Activated T-helper 1 cell treated with anti-CD3 and anti-CD28 coated beads, Interleukin-12 subunit alpha, Interleukin-12 subunit beta, Interleukin-2, Interleukin-4 antibody, amounts not matched to agents 30 ng/mL and 10 ng/mL and 1 ng/mL, durations not matched to agents 14 hours and 24 hours and 36 hours (primary cell): ENCODE measurements at places on chromosomes 5 and 9. TPM values are rescaled to one million over a fixed set of nuclear protein-coding genes. Genes with fewer than 3 reads are reported as not detected.

- no peak for DNase-seq
Observed at GRCh38 chr9:126668058-126668457, 54.3 kb downstream of the LMX1B start.

DNA sequence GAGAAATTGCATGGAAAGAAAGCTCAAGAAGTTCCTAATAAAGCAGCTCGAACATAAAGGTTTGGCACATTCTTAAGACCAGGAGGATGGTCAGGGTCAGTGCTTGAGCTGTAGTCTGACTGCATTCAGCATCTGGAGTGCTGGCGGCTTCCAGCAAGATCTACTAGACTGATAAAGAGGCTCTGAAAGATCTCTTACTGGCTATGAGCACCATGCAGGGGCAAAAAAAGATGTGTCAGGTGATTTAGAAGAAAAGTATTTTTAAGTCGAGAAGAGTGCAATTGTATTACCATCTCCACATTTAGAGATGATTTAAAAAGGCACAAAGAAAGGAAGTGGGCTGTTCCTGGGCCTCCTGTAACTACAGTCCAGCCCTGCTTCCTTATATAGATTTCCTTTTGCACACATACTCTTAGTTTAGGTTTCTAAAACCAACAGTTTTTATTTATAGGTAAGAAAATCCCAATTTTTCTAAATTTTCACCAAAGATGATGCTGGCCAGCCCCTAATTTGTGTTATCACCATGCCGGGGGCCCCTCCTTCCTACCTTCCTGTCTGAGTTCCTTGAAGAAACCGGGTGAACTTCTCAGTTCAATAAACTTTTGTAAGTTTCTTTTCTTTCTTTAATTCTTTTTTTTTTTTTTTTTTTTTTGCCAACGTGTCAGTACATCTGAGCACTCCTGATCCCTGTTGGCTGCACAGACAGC lies 65.9 kb upstream of the PLPP1 start:
- no peak for DNase-seq

GRCh38 chr5:51411921-51412325 lies 28.7 kb downstream of the ISL1 start:
- DNase-seq = no peak

- DNase-seq = peak; percentile 69
Observed at GRCh38 chr9:96655198-96655851, at the start of gene PRXL2C. Gene PRXL2C, minus strand, starts transcription at chr9:96655317. Its CDS starts 36 bp downstream, at chr9:96655281.

Gene FREM1
- not detected in 2 replicates for total RNA-seq

Gene IL4
- total RNA-seq = 56.9 and 57.1 TPM in 2 replicates
